ENCODE measurements at places on chromosomes 12 and 14.

- no peaks in the 10 kb centered on the region for H3K4me1 ChIP-seq
- H3K4me3 ChIP-seq = no peak overlapping the region
- ATAC-seq = no peak
These were observed 93.2 kb downstream of the NAV3 start for GRCh38 chr12:77923882-77924281.

DNA sequence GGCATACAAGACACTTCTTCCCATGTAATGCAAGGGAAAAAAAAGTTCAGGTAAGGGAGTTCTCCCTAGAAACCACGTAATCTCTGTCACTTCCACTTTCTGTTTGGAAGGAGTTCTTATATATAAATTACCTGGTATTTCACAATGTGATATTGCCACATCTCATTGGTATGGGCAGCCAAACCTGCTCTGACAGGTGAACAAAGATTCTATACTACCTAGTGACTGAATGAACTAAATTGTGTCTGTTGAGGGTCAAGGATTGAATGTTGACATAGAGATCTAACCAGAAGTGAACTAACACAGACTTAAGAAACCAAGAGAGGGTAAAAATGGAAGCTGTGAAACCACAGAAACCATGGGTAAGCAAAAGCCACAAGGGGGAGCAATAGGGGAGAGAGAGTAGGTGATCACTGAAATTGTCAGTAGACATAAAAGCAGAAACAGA lies 161.3 kb downstream of the RPL10L start:
- no peak for ATAC-seq
- no peak overlapping the region for H3K27ac ChIP-seq
- H3K36me3 ChIP-seq = no peaks in the 10 kb centered on the region
- H3K4me1 ChIP-seq = no peaks in the 10 kb centered on the region

DNA sequence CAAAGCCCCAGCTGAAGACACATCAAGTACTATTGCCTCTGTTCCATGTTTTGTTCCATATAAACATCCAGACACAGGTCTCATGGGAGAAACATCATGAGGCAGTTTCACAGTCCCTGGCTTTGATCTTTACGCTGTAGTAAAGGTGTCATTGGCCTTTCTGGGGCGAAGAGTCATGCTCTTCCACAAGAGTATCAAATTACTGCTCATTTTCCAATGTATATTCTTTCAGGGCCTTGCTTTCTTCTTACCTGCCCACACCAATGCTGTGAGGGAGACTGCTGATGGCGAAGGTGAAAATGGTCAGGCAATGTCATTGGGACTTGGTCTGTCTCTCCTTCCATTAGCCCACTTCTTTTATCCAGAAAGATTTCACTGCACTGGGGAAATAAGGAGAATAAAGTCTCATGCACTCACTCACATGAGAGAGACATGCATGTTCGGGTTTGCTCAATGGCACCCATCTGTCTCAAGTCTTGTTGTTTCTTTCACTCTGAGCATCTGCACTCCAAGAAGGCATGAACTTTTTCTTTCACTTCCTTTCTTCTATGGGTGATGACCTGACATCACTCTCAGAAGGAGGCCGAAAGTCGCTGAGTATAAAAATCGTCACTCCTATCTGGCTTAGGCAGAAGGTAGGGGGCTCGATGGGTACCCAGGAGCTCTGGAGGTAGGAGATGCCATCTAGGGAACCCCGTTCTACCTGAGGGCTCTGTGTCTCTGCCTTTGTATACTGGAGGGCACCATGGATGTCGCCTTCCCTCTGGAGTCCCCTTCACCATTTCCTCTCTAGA lies 1.3 kb upstream of the JDP2 start:
- H3K4me1 ChIP-seq = no peaks in the 10 kb centered on the region
- no peaks in the 10 kb centered on the region for H3K27me3 ChIP-seq
- H3K27ac ChIP-seq = peak overlapping the region; percentile 97
- ATAC-seq = no peak
- peak overlapping the region; percentile 90 for H3K4me3 ChIP-seq

GRCh38 chr12:101813117-101813516 lies 17.6 kb downstream of the GNPTAB start:
- peaks cover 29% of the 10 kb centered on the region for H3K4me1 ChIP-seq
- H3K27ac ChIP-seq = no peak overlapping the region

DNA sequence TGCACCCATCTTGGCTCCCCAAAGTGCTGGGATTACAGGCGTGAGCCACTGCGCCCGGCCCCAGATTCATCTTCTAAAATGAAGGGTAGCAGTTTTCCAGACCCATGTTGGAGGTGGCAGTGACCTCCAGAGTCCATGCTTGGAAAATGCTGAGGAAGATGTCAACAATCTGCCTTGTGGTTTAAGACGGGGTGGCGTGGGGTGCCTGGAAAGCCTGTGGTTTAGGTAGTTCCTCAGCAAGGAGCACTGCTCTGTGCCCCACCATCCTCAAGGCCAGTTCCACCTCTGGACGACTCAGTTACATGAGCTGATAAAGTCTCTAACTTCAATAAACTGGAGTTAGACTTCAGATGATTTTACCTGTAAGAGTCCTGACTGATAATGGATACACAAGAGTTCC lies 48.6 kb downstream of the DRAM1 start:
- no peaks in the 10 kb centered on the region for H3K36me3 ChIP-seq
- H3K4me3 ChIP-seq = no peak overlapping the region
- no peaks in the 10 kb centered on the region for H3K4me1 ChIP-seq
- peak overlapping the region; percentile 71 for H3K27ac ChIP-seq

DNA sequence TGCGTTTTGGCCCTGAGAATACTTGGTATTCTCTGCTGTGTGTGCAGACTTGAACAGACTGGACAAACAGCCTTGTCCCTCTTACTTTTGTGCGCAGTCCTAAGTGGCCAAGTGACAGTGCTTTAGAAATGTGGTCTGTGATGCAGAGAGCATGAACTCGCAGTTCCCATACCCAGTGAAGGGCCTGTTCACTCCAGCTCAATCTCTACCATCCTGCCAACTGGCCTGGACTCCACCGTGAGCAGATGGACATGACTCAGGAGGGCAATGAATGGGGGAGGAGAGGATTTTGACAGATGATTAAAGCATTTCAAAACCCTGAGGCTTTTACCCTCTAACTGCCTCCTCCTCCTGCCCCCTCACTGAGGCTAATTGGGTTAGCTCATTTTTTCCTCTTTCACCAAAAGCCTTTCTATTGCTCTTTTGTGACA lies 62.5 kb upstream of the PYGL start:
- ATAC-seq = peak; percentile 50
- no peaks in the 10 kb centered on the region for H3K27me3 ChIP-seq
- no peaks in the 10 kb centered on the region for H3K4me1 ChIP-seq
- no peaks in the 10 kb centered on the region for H3K36me3 ChIP-seq

- ATAC-seq = peak; percentile 82
- H3K27ac ChIP-seq = no peak overlapping the region
- no peaks in the 10 kb centered on the region for H3K27me3 ChIP-seq
These were observed 344.1 kb upstream of the PDE3A start for GRCh38 chr12:20024194-20024593.

GRCh38 chr14:71061458-71061857 lies 154.2 kb downstream of the PCNX1 start:
- no peak overlapping the region for H3K4me3 ChIP-seq
- ATAC-seq = no peak
- no peak overlapping the region for H3K27ac ChIP-seq
- H3K36me3 ChIP-seq = peaks cover 91% of the 10 kb centered on the region
- H3K27me3 ChIP-seq = no peaks in the 10 kb centered on the region
- H3K4me1 ChIP-seq = no peaks in the 10 kb centered on the region

DNA sequence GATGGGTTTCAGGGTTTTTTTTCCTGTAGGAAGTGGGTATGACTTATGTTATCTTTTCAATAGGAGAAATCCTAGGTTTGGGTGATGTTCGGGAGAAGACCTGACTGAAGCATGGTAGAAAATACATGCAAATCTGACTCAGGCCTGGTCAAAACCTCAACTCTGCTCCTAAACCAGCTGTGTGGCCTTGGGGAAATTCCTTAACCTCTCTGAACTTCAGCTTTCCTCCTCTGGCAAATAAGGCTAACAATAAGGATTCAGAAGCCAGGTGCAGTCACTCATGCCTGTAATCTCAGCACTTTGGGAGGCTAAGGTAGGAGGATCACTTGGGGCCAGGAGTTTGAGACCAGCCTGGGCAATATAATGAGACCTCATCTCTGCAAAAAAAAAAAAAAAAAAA lies 148.5 kb downstream of the PHETA1 start:
- no peaks in the 10 kb centered on the region for H3K36me3 ChIP-seq
- H3K4me1 ChIP-seq = no peaks in the 10 kb centered on the region
- no peak overlapping the region for H3K4me3 ChIP-seq
- no peak overlapping the region for H3K27ac ChIP-seq
- peaks cover 39% of the 10 kb centered on the region for H3K27me3 ChIP-seq

GRCh38 chr12:3177778-3178425 lies 100.7 kb downstream of the TSPAN9 start:
- H3K36me3 ChIP-seq = peaks cover 4% of the 10 kb centered on the region
- no peak overlapping the region for H3K27ac ChIP-seq
- no peak overlapping the region for H3K4me3 ChIP-seq
- no peaks in the 10 kb centered on the region for H3K27me3 ChIP-seq
- no peaks in the 10 kb centered on the region for H3K4me1 ChIP-seq

GRCh38 chr12:89269174-89269573 lies 83.1 kb downstream of the DUSP6 start:
- no peaks in the 10 kb centered on the region for H3K36me3 ChIP-seq
- no peak overlapping the region for H3K27ac ChIP-seq
- no peaks in the 10 kb centered on the region for H3K4me1 ChIP-seq
- no peak overlapping the region for H3K4me3 ChIP-seq
